Epithelial cell of prostate (primary cell): ENCODE measurements at places on chromosomes 2 and 18.

GRCh38 chr18:2515171-2515787, 56.0 kb downstream of the METTL4 start:
- DNase-seq, result peak; percentile 36

GRCh38 chr2:63696496-63696895, 107.7 kb downstream of the MDH1 start:
- DNase-seq, result no peak

GRCh38 chr18:42281124-42281523, 326.1 kb downstream of the PIK3C3 start:
- DNase-seq, result no peak

DNA sequence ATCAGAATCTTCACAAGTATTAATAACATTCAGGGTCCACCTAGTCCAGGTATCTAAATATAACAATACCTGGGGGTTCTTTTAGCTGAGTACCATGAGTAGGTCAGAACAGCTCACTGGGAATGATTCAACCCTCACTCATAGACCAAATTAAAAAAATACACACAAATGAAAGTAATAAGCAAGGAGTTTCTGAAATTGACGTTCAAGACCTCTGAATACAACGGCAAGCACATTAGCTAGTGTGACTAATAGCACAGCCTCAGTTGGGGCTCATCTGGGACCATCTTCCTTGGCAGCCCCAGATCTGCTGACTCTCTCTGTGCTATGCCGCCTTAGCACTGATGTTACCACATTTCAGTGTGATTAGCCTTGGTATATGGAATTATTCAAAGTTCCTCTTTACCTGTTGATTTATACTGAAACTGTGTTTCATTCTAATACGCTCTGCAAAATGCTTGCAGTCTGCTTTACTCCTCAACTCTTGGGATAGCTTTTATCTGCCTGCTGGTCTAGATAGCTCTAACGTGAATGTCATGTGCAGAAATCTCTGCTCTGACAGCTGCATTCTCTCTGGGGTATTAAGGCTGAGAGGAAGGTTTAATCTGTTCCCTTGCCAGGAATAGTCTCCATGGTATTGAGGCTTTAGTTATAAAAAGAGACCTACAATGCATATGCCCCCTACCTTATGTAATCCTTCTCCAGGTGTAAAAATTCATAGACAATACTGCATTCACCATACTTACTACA, 153.3 kb downstream of the METTL4 start:
- no peak for DNase-seq

DNA sequence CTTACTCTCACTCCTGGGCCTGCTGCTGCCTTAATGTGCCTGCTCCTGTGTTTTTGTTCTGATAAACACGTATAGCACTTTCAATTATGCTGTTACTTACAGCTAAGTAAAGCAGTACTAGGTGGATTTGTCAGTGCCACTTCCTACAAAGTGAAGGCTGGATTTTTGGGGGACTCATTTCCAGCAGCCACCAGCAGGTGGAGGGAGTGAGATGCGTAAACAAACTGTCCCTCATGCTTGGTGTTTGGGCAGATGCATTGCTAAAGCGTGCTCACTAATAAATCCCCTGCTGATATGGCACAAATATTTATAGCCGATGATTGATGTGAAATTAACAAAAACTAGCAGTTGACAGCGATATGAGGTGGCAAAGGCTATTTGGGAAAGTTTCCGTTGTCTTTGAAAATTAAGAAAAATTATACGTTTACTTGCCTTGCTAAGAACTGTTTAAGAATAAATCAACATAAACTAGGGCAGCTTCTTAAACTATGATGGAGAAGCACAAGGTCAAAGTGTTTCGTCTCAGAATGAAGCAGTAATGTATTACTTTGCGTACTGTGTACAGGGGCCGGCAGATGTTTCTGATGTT, 101.7 kb downstream of the AGAP1 start:
- peak; percentile 37 for DNase-seq

GRCh38 chr2:150425121-150425955, 62.1 kb downstream of the RND3 start:
- DNase-seq, result no peak

DNA sequence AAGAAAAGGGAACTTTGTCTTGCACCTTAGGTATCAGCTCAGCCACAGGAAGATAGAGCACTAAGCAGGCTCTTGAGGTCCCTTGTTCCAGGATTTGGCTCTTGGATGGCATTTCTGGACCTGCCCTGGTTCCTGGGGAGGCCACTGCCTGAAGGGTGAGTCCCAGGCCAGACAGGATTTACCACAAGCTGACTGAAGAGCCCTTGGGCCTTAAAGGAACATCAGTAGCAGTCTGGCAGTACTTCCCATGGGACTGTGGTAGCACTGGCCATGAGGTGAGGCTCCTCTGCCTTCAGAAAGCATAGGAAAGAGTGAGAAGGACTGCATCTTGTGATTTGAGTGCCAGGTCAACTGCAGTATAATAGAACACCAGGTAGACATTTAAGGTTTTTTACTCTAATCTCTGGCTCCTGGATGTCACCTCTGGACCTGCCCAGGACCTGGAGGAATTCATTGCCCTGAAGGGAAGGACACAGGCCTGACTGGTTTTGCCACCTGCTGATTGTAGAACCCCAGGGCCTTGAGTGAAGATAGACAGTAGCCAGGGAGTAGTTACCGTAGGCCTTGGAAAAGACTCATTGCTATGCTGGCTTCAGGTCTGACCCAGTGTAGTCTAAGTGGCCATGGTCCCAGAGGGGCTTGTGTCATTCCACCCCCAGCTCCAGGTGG, 154.4 kb upstream of the CREB1 start:
- no peak for DNase-seq

DNA sequence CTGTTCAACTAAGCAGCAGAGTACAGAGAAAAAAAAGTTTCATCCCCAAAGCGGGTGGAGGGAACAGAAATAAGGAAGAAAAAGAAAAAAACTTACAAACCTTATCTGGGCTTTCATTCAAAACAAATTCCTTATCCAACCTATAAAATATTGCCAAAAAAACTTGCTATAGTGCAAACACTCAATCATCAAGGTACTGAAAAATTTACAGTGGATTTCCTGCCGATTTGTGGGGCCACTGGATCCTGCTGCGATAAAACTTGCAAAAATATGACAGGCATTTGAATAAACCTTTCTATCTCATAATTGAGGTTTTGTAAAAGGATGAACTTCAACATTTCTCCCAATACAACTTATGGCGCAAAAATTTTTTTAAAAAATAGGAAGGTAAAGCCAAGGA, 77.0 kb downstream of the ZNF521 start:
- DNase-seq, result no peak

- DNase-seq, result no peak
These were observed 618 bp downstream of the POLR2D start for GRCh38 chr2:127857265-127857808.

- DNase-seq, result no peak
These were observed 7.1 kb downstream of the ZNF407 start for GRCh38 chr18:74604774-74605173.

DNA sequence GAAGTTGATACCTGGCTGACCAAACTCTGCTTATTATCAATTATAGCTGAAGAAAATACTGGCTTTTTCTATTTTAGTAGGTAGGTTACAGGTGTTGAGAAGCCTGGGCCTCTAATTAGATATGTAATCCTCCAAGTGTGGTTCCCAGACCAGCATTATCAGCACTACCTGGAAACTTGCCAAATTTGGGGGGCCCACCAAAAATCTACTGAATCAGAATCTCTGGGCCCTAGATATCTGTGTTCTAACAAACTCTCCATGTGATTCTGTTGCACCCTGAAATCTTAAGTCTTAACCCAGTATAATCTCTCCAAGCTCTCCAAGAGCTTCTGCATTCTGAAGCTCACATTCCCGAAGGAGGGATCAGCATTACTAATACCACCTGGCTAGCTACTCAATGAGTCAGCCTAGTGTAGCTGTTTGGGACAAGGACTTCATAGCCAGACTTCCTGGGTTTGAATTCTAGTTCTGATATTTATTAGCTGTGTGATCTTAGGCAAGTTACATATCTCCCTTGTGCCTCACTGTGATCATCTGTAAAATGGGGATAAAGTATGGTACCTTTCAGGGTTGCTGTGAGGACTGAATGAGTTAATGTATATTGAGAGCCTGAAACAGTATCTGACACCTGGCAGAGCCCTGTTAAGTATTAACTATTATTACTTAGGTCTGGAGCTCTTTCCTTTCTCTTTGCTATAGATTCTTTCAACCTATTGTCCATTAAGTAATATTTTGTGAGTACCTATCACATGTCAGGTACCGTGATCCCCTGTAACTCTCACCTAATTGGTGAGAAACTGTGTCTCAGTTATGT, 94.1 kb upstream of the CD302 start:
- DNase-seq, result no peak

DNA sequence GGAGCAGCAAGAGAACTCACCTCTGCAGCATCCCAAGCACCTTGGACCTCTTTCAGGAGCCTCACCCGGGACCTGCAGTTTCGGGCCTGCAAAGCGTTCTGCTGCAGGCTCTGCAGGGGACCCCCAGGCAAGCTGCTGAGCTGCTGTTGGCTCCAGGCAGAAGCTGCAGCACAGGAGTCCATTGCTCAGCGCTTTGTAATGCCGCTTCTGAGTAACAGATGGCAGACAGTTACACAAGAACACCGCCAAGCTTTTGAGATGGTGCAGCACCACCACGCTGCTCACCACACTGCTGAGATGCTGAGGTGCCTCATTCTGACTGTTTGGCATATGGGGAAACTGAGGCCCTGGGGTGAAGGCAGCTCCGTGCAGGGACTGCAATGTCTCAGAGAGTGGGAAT, 1.9 kb upstream of the GALNT14 start:
- DNase-seq, result no peak

GRCh38 chr2:232897598-232898408, 27.7 kb downstream of the SNORC start:
- no peak for DNase-seq

- DNase-seq, result no peak
These were observed 187.2 kb downstream of the BCL11A start for GRCh38 chr2:60366135-60366712.

- DNase-seq, result no peak
These were observed 47.8 kb upstream of the RHOB start for GRCh38 chr2:20398956-20399567.

GRCh38 chr2:8542381-8543059, 139.3 kb upstream of the ID2 start:
- no peak for DNase-seq

GRCh38 chr18:41134426-41134825, 820.6 kb upstream of the PIK3C3 start:
- DNase-seq, result no peak

DNA sequence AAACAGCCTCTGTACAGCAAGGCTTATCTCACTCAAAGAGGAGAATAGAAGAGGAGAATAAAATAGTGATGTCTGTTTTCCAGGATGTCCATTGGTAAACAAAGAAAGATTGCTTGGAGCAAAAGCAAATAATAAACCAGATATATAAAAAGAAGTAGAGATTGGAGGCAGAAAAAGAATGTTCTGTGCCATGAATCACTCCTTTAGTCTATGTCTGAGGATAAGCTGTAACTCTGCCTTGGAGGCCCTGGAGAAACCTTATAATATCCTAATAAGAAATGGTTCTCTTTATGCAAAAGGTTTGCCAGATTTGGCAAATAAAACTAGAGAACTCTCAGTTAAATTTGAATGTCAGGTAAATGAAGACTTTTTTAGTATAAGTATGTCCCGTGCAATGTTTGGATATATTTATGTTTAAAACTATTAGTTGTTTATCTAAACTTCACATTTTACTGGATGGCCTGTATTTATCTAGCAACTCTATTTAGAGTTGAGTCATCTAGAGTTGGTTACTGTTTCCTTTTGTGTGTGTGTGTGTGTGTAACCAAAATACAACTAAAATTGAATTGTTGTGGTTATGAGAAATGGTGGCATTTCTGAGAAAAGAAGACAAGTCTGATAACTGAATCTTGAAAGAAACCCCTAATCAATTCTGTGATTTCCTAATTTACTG, 510.3 kb upstream of the SETBP1 start:
- no peak for DNase-seq

GRCh38 chr2:108594132-108594981, 60.1 kb downstream of the LIMS1 start:
- peak; percentile 79 for DNase-seq

GRCh38 chr2:25437881-25438662, 96.3 kb upstream of the DNMT3A start:
- DNase-seq, result no peak

DNA sequence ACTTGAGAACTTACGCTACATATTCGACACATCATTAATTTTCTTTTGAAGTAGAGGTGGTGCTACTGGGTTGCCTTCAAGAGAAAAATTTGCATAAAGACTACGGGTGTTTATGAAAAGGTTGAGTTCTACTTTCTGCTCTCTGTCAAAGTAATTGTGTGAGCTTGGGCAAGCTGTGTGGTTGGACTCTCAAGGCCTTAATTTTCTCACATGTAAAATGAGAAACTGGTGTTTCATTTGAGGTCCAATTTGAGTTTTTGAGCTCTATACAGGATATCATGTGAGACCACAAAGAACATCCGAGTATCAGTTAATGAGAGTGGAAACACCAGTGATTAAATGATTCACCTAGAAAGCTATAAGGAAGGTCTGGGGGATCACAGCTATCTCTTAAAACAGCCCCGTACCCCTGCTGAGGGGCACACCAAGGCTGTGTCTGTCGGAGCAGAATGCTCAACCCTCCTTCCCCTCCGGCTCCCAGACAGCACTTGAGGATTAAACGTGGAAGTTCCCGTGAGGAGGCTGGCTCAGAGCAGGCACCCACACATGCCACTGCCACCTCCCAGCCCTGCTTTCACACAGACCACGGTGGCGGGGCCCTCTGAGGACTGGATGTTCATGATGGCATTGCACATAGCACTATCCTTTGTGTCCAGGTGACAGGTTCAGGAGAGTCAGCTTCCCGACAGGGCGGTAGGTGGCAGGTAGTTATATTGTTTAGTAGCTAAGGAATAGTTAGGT, 191.8 kb downstream of the RNF144A start:
- no peak for DNase-seq

- peak; percentile 52 for DNase-seq
These were observed 78.8 kb upstream of the CAPN13 start for GRCh38 chr2:30886080-30886479.

GRCh38 chr2:184628051-184628450, 29.7 kb downstream of the ZNF804A start:
- DNase-seq, result no peak

- no peak for DNase-seq
These were observed 312.5 kb downstream of the ERBB4 start for GRCh38 chr2:212226114-212226513.
